ENCODE measurements at places on chromosomes 12 and 14. TPM values are rescaled to one million over a fixed set of nuclear protein-coding genes. Genes with fewer than 3 reads are reported as not detected.

Gene LRRIQ1
- under 0.01 TPM for total RNA-seq

- no peak for DNase-seq
Observed at GRCh38 chr14:28381656-28382055, 384.9 kb upstream of the FOXG1 start.

Gene SIX6
- not detected for total RNA-seq

GRCh38 chr12:97643924-97644323 lies 181.3 kb downstream of the RMST start:
- DNase-seq: no peak

Gene SRP54
- 85.4 TPM for total RNA-seq

Data from fibroblast of villous mesenchyme (primary cell).